ENCODE measurements at places on chromosomes 7 and 10.

GRCh38 chr7:74364061-74364460 lies 74.9 kb downstream of the CLIP2 start:
- no peak for DNase-seq

DNA sequence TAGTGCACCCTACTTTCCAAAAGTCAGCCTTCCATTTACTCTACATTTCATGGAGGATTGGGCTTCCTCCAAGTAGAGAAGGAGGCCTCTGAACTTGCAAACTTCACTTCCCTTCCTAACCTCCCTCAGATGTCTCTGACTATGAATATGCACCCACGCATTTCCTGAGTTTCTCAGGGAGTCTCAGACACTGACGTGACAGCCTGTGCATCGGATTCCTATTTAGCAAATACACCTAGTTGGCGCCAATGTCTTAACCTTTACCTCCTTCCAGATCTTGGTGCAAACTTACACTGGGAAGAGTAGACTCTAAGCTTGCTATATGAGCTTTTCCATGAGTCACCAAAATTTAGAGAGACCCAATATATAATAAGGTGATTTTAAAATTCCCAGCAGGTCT lies 920.1 kb upstream of the AUTS2 start:
- DNase-seq = no peak

DNA sequence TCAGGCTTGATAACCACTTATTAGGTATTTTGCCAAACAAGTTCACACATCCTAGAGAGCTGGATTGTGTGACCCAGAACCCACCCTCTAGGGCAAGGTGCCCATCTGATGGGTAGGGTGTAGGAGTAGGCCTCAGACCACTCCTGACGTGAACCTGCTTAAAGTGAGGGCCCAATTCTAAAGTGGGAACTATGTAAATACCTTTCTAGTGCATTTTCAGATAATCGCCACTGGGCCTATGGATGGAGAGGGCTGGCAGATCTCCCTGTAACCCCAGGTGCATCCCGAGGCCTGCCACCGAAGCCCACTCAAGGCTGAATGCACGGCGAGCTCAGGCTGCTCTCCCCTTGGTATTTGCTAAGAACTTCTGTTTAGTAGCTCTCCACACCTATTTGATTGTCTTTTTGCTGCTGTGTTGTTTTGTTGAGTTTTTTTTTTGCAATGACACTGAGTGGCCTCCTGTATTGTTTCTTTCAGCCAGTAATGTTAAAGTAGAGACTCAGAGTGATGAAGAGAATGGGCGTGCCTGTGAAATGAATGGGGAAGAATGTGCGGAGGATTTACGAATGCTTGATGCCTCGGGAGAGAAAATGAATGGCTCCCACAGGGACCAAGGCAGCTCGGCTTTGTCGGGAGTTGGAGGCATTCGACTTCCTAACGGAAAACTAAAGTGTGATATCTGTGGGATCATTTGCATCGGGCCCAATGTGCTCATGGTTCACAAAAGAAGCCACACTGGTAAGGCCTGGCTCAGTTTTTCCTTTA lies 71.7 kb downstream of the IKZF1 start:
- DNase-seq = no peak

GRCh38 chr10:132131581-132132420 lies 54.9 kb upstream of the DPYSL4 start:
- no peak for DNase-seq

GRCh38 chr10:31593124-31593523 lies 274.1 kb downstream of the ZEB1 start:
- DNase-seq = no peak

GRCh38 chr7:17497136-17497535 lies 198.7 kb downstream of the AHR start:
- no peak for DNase-seq

DNA sequence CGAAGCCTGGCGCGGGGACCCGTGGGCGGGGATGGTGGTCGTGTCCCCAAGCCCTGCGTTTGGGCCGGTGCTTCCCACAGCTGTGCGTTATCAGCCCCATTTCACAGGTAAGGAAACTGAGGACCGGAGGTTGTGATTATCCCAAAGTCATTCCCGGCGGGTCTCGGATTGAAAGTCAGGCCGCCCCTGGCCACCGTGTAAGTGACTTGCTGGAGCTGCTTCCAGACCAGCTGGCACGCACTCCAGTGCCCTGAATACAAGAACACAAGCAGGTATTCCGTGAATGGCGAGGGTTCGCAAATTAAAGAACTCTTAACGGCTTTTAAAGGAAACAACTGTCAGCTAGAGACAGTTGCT lies 675 bp upstream of the ATE1 start:
- DNase-seq = peak; percentile 51

- no peak for DNase-seq
Observed at GRCh38 chr7:22597844-22598243, 97.9 kb upstream of the STEAP1B start.

DNA sequence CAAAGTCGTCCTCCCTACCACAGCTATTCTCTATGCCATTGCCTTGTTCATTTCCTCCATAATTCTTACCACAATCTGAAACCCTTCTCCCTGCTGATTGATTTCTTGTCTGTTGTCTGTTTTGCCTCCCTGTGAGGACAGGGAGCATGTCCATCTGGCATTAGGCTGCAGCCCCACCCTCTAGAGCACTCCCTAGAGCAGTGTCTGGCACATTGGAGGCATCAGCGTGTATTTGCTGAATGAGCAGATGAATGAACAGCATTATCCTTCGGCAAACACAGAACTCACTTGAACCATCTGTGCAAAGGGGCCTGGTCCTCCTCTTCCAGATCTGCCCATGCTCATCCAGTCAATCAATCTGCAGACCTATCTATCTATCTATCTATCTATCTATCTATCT lies 5.1 kb upstream of the DMBT1 start:
- DNase-seq = no peak

DNA sequence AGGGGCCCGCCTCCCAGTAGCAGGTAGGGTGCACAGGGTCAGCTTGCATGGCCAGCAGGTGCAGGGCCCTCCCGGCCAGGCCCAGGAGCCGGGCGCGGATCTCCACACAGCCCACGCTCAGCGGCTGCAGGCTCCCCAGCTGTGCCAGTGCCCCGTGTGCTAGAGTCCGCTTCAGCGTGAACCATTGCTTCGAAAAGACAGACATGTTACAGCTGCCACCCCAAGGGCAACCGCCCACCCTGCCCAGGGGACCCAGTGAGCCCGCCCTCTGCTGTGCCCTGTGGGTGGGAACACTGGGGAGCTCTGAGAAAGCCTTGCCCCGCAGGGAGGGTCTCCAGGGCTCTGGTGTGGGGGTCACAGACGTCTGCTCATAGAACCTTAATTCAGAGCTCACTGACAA lies 64.3 kb upstream of the NKX6-2 start:
- DNase-seq = no peak

- peak; percentile 20 for DNase-seq
Observed at GRCh38 chr10:114482480-114483304, 78.4 kb upstream of the AFAP1L2 start.

DNA sequence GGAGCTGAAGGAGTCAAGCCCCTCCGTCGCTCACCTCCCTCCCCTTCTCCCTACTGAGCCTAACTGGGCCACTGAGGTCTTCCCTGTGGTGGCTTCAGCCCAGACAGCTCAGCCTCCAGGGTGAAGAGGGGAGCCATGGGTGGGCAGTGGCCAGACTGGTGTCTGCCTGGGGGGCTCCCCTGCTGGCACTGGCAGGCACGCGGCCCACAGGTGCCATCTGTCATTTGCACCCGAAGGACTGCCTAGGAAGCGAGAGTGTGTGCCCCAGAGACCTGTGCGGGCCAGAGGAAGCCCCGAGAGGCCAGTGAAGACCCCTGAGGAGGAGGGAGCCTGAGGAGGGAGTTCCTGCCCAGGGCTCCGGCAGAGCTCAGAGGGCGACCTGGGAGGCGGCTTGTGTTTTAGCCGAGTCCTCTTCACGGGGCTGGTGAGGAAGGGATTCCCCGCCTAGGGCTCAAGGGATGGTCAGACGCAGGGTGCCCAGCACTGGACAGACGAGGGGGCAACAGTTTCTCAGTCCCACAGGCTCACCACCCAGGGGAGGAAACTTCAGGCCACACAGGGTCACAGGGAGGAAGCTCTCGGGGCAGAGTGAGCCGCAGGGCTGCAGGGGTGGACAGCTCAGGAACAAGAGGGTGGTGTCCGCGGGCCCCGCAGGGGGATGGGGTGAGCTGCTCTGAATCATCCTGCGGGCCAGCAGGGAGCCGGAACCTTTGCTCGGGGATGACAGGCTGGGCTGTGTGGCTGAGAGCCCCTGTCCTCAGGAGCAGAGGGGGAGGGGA lies 76.2 kb upstream of the PPP2R2D start:
- DNase-seq = no peak

DNA sequence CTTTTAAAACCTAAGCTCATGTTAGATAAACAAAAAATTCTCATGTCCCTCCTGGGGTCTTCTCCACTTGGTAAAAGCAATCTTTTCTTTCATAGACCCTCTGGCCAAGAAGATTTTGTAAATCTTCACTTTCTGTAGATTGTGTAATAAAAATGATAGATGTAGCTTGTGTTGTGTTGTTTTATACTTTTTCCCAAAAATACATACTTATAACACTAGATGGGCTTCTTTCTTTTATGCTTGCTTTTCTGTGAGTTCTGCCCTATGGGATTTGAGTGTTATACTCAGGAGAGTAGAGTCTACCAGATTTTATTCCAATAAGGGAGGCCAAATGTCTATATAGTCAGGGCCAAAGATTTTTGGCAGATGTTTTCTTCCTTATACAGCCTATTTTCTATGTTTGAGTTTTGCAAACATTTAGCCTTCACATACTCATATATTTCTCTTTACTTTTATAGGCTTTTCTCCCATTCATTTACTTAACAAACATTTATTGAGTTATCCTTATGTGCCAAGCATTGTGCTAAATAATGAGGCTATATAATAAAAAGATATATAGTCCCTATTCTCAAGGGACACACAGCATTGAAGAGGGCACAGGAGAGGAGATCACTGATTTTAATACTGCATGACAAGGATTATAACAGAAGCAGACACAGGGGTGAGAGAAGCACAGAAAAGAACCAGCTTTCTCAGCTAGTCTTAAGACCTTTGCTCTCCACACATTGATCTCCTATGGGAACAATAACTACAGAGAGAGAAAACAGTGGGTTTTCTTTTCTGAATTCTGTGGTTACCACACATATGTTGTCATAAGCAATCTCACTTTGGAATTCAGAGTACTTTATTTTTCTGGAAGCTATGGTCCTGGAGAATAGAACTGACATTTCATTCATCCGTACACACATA lies 58.0 kb upstream of the PNLIP start:
- DNase-seq = no peak
